AG04449 (cell line): ENCODE measurements at places on chromosomes 16 and 17.
A peak's percentile ranks its signal among the peaks of the same experiment; 100 is the strongest.

- peak; percentile 79 for DNase-seq
Measured at GRCh38 chr17:933312-934073, 46.1 kb downstream of the NXN start.

GRCh38 chr17:6480303-6480675 is 36.0 kb downstream of the PIMREG start:
- no peak for DNase-seq

- DNase-seq = no peak
Measured at GRCh38 chr16:73717266-73717974, 579.2 kb upstream of the PSMD7 start.

DNA sequence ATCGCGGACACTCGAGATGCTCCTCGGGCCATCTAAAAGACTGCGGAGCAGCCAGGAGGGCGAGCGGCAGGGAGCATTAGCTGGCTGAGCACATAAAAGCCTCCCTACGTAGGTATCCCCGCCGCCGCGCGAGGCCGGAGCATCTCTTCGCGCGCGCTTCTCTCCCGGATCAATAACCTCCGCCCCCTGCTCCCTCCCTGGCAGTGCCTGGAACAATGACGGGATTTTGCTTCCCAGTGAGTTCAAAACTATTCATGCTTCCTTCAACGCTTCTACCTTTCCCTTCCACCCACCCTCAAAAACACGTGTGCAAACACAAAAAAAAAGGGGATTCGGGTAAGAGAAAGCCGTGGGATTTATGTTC is 984 bp downstream of the CENPV start:
- DNase-seq = no peak

DNA sequence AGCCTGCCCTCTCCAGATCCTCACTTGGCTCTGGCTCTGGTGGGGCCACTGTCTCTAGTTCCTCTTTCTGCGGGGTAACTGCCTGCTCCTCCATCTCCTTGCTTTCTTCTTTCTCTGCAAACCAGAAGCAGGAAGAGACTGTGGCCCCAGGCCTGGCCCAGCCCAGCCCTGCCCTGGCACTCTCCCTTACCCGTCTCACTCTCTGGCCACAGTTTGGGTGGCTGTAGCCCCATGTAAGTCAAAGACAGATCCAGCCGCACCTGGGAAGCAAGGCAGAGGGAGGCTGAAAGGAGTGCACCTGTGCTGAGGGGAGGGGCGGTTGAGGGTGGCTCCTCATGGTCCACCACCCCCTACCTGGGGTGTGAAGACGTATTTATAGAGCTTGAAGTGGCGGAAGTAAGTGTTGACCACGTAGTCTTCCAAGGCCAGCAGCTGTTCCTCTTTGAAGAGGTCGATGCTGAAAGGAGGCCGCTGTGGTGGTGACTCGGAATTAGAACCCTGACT is 2.8 kb downstream of the CFAP119 start:
- DNase-seq = no peak

- DNase-seq = no peak
Measured at GRCh38 chr17:54835015-54835414, 65.6 kb upstream of the TOM1L1 start.

GRCh38 chr16:51151435-51151960 is 428 bp upstream of the SALL1 start:
- DNase-seq = no peak

- no peak for DNase-seq
Measured at GRCh38 chr16:582218-582613, 7.7 kb upstream of the RAB40C start.

- DNase-seq = no peak
Measured at GRCh38 chr17:859061-859823, 77.1 kb downstream of the MRM3 start.

- no peak for DNase-seq
Measured at GRCh38 chr16:72905581-72905980, 142.3 kb downstream of the ZFHX3 start.

- DNase-seq = no peak
Measured at GRCh38 chr17:51119415-51120356, 982 bp downstream of the SPAG9 start.

GRCh38 chr16:77432264-77432663 is 2.6 kb downstream of the ADAMTS18 start:
- DNase-seq = no peak

GRCh38 chr16:56360117-56361008 is 65.0 kb downstream of the AMFR start:
- no peak for DNase-seq

GRCh38 chr17:55576996-55577586 is 65.8 kb upstream of the SMIM36 start:
- no peak for DNase-seq

GRCh38 chr17:82333279-82334171 is at the start of gene SECTM1:
Gene SECTM1 (minus strand): TSS chr17:82333766. CDS start chr17:82327240, 6,526 bp downstream.
- DNase-seq = no peak

DNA sequence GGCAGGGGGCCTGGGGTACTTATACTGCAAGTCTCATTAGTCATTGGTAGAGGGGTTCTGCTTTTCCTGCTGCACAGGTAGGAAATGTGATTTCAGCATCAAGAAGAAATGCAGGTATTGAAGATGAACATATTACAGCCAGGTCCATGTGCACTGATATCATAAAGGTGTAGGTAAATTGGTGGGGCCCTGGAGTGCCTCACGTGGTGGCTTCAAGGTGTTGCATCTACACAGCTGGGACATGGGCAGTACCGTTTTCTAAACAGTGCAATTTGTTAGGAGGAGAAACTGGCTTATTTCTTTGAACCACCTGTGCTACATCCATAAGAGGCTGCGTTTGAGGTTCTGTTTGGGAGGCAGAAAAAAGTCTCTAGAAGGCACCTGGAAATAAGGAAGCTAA is 618.1 kb upstream of the RBFOX1 start:
- DNase-seq = no peak

GRCh38 chr16:159136-159849 is 6.5 kb upstream of the HBM start:
- DNase-seq = no peak

GRCh38 chr16:55434000-55434399 is 45.0 kb upstream of the MMP2 start:
- no peak for DNase-seq

DNA sequence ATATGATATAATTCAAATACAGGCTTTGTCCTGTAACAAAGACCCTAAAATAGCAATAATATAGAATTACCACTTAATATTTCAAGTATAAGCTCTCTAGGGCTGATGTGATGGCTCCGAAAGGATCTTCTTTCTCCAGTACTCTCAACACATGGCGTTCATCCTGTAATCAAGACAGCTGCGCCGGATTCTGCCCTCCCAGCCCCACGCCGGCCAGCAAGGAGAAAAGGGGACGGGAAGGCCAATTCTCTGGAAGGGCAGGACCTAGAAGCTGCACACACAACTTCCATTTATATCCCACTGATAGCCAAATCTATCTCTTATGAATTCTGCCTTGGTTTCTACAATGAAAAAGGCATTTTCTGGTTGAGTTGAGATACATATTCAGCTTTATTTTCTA is 32.0 kb downstream of the CCDC182 start:
- no peak for DNase-seq

GRCh38 chr17:22277595-22277994 is 585.3 kb downstream of the KCNJ18 start:
- DNase-seq = no peak

- DNase-seq = no peak
Measured at GRCh38 chr16:26724189-26724588, 342.5 kb upstream of the C16orf82 start.

DNA sequence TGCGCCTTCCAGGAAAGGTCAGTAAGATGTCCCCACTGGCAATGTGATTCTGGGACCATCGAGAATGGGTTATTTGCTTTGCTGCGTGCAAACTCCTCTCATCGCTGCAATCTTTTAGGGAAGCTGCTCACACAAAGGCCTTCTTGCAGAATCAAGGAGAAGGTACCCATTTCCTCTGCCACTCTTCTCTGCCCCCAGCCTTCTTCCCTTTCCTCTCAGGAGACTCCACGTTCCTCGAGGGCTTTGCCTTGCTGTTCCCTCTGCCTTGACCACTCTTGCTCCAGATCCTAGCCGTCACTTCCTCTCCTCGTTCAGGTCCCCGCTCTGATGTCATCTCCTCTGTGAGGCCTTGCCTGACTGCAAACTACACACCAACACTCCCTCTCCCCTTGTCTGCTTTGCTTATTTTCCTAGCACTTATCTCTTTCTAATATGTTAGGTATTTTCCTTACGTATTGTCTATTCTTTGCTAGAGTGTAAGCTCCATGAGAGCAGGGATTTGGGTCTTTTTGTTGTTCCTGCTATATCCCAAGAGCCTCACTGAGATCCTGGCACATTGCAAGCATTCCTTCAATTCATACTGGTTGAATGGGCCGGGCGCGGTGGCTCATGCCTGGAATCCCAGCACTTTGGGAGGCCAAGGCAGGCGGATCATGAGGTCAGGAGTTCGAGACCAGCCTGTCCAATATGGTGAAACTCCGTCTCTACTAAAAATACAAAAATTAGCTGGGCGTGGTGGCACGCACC is 5.3 kb upstream of the CRK start:
- DNase-seq = no peak

GRCh38 chr16:11670171-11671131 is 2.2 kb downstream of the SNN start:
- no peak for DNase-seq

GRCh38 chr16:57146040-57146647 is 39.7 kb downstream of the PSME3IP1 start:
- no peak for DNase-seq
